ENCODE measurements at places on chromosomes 16 and 17.
A peak's percentile ranks its signal among the peaks of the same experiment; 100 is the strongest.

GRCh38 chr17:42230225-42230624 is 35.9 kb upstream of the GHDC start:
- DNase-seq: no peak

DNA sequence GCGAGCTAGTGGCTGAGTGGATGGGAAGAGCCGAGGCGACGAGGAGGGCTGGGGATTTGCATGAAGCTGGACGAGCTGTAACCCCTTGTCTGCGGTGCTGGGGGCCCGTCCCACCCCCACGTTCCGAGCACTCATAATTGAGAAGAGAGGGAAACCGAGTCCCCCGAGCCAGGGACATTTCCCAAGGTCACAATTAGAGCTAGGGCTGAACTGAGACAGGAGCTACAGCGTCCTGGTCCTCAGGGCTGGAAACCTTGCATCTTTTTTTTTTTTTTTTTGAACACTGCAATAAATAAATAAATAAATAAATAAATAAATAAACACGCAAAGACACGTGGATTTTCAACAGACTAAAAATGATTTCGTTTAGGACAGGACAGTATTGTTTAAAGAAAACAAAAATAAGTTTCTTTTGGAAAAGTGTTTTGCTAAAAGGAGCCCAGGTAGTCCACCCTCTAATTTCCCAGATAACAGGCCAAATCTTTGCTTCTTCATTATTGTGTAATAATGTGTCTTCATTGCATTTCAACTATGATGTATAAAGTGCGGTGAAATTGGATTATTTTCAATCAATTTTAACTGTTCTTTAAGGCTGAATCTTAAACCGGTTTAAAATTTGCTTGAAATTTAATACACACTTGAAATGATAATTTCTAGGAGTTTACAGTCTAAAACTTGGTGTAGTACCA is 992 bp downstream of the GDPD1 start:
- no peak for DNase-seq

GRCh38 chr17:29169806-29170591 is 10.2 kb downstream of the MYO18A start:
- DNase-seq: no peak

- no peak for DNase-seq
Observed at GRCh38 chr16:2710021-2710710, 9.9 kb downstream of the PRSS27 start.

DNA sequence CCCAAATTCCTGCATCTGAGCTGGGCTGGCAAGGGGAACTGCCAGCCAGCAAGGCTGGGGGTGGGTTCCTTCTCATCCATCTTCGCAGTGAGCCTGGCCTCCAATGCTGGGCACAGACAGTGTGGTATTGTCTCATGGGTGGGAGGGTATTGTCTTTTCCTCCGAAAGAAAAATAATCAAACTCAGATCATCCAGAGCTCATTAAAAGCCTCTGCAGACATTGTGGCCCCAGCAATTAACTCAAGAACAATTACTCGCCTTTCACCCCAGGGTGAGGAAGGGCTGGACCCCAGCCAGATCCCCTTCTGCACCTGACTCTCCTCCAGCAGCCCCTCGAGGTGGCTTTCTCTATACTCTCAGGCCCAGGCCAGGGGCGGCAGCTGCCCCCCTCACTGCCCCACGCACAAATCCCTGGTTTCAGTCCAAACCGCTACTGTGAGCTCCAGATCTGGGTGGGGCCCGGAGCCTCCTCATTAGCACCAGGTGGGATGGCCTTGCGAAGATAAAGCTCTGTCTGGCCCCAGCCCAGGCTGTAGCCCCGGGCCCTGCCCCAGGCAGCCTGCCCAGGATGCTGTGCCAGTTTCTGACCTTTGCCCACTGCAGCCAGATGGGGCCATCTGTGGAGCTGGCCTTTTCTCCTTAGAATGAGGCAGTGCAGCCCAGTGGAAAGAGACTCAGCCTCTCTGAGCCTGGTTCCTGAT is 2.3 kb upstream of the KRT15 start:
- no peak for DNase-seq

DNA sequence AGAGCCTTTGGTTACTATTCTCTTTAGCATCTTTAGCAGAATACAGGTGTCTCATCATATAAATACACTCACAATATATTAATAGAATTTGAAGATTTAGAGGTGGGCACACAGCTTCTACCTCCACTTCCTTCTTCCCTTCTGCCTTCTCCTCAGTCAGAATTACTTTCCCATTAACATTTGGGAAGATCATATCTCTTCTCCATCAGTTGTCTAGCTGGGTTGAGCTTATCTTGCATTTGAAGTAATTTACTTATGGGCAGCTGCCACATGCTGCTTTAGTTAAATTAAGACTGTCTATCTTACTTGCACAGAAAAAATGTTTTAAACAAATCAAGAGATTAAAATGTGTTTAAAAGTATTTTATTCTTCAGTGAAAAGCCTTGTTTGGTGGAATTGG is 110.1 kb upstream of the ASIC2 start:
- no peak for DNase-seq

- peak; percentile 89 for DNase-seq
Observed at GRCh38 chr16:66523861-66524354, 26.0 kb downstream of the TK2 start.

DNA sequence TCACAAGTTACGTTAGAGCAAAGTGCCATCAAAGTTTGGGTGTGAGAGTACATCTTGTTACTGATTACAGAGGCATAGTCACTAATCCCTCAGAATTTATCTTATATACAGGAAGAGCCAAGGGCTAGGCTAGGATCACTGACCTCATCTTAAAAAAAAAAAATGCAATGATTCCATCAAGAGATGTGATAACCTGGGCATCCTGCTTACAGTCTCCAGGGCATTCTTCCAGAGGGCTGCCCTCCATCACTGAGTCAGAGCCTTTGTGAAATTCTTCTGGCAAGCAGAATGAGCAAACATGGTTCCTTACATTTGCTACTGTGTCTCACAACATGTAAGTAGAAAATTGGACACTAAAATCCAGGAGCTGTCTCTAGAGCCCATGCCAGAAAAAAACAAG is 410.6 kb downstream of the ZFHX3 start:
- DNase-seq: no peak

DNA sequence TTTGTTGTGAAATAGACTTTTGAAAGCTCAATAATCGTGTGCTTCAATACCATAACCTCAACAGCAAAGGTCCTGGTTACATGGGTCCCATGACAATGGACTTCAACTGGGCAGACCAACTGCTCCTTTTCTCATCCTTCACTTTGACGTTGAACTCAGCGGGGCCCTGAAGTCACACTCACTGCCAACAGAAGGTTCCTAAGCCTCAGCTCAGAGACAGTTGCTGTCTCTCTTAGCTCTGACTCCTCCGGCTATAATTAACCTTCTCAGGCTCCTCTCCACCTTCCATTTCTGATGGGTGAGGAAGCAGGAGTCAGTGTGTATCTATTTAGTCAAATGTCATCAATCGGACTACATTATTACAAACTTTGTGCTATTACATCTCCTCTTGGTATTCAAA is 23.8 kb downstream of the MPP3 start:
- DNase-seq: no peak

DNA sequence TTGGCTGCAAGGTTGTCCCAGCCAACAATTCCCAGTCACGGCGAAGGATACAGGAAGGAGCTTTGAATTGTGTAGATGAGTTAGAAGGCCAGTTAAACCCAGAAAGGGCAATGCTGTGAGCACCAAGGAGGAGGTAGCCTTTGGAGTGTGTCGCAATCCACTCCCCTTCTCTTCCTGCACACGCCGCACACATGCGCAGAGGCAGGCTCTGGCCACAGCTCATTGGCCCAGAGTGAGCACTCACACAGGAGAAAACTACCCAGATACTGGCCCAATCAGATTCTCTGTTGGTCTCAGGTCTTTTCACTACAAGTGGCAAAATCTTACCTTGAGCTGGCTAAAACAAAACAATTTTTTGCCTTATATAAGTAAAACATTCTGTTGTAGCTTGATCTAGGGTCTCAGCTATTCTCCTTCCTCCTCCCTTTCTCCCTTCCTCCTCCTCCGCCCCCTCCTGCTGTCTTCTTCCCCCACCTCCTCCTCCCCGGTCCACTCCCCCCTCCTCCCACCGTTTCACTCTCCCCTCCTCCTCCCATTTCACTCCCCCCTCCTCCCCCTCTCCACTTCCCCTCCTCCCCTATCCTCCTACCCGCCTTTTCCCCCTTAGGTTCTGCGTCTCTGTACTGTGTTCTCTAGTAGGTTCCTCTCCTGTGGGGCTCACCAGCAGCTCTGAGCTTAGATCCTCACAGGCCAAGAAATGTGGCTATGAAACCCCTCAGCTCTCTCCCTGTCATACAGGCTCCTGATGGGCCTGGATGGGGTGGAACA is 344.9 kb downstream of the CPPED1 start:
- DNase-seq: peak; percentile 95

GRCh38 chr17:83147280-83147679 is 67.9 kb downstream of the METRNL start:
- DNase-seq: no peak

DNA sequence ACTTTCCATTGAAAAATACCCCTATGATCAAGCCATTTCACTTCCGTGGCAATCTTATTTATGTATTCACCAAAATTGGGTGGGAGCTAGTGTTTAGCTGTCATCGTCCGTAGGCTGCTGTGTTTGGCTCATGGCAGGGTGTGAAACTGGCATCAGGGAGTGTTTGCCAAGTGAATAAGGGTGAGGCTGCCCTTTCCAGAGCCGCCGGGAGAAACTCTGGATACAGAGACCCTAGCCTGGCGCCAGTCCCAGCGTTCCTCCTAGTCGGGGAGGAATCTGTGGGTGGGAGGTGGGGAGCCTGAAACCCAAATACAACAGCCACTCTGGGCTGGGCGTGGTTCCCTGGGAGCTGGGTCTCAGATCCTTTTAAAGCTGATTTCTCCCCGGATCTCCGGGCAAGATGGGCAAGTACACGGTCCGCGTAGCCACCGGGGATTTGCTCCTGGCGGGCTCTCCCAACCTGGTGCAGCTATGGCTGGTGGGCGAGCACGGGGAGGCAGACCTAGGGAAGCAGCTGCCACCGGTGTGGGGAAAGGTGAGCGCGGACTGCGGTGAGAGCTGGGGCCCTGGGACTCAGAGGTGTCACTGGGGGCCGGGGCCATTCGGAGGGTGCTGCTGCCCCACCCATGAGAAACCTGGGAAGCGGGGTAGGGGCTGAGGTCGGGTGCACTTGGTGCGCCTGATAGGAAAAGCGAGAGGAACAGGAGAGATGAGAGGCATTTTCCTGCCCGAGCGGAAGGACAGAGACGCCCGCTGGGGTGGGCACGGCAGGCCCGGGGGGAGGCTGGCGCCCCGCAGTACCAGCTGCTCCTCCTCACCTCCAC is 62.1 kb upstream of the TEKT1 start:
- DNase-seq: no peak

- DNase-seq: no peak
Observed at GRCh38 chr17:67574658-67575293, 143.0 kb upstream of the NOL11 start.

DNA sequence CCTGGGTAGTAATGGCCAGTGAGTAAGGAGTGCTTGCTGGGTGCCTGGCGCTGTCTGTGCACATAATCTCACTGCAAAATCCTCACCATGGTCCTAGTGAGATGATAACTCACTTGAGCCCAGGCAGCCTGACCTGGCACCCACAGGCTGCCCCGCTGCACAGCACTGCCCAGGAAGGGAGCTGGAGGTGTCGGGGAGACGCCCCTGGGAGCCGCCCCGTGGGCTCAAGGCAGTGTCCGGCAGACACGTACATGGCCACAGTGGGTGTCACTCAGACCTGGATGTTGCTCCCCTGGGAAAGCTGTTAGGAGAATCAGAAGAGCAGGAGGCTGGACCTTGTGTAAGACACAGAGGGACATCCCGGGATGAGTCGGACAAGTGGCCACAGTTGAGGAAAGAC is 44.2 kb downstream of the BEAN1 start:
- DNase-seq: no peak

All from NB4 (cell line).